Activated CD4-positive, alpha-beta T cell treated with anti-CD3 and anti-CD28 coated beads for 24 hours (primary cell): ENCODE measurements at places on chromosomes 11 and 22.

DNA sequence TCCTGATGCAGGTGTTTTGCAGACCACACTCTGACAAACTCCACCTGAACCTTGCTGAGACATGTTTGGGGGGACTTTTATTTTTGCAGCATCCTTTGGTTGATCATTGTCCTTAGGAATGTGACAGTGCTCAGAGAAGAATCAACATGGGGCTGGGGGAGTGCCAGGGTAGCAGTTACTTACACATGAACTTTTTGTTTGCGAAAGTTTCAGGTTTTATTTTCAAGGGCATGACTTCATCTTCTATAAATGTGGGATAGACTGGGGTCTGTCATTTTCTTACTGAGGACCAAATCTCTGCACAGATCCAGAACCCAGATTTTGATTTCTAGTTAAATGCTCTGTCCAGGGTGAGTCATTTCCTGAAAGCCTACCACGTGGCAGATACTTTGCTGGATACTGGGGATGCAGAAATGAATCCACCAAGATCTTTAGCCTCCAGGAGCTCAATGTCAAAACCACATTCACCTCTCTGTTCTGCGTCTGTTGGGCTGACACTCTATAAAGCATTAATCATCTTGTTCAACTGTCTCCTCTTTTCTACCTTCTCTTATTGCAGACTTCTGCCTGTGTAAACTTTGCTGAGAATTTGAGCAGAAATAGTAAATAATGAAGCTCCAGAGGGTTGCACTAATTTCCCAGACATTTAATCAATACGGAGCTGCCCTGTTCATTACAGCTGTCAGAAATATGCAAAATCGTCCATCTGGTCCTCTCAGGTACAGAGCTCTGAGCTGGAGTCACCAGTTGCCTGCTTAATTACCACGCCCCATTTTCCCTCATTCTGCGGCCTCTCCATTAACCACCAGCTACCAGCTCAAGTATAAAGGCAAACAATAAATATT is 387.9 kb downstream of the MIAT start:
- DNase-seq, result no peak

GRCh38 chr11:130834886-130835285 is 81.4 kb downstream of the SNX19 start:
- DNase-seq, result no peak

DNA sequence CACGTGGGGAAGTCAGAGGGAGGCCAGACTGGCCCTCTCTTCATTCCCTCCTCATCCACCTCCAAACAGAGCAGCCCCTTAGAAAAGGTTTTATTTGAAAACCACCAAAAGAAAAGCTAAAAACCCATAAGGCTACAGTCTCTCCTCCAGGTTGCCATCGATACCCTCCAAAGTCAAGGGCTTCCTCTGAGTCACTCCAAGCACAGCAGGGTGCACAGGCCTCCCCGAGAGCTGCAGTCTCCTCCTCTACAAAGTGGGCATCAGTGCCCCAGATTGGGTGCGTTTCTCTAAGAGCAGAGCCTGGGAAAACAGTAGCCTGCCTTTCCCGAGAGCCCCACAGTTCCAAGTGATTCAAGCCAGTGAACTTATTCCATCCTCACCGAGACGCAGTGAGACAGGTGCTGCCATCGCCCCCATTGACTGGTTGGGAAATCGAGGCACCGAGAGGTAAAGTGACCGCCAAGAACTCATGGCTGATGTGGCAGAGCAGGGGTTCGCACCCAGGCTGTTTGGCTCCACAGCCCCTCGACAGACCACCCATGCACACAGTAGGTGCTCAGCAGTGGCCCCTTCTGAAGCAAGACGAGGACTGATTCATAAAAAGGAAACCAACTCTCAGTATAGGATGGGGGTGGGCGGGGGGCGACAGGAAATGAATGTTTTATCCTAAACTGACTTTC is 91.7 kb upstream of the SHISAL1 start:
- DNase-seq, result no peak

DNA sequence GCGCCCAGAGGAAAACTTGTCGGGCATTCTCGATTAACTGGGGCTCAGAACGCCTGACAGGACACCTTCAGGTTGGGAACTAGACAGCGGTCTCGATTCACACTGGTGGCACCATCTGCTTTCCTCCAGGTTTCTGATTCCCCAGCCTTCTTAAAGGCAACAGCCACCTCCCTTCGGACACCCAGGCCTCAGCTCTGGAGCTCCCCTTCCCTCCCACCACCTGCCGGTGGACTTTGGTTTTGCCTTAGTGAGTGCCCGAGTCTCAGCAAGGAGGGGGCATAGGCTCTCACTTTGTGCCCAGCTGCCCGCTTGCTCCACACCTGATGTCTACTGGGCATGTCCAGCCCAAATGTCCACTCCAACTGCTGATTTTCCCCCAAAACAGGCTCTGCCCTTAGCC is 110.4 kb upstream of the PARVA start:
- no peak for DNase-seq

GRCh38 chr22:22397292-22397870 is 111.2 kb downstream of the ZNF280B start:
- DNase-seq, result no peak

- no peak for DNase-seq
Observed at GRCh38 chr11:65428578-65429067, 6.0 kb downstream of the NEAT1 start.

DNA sequence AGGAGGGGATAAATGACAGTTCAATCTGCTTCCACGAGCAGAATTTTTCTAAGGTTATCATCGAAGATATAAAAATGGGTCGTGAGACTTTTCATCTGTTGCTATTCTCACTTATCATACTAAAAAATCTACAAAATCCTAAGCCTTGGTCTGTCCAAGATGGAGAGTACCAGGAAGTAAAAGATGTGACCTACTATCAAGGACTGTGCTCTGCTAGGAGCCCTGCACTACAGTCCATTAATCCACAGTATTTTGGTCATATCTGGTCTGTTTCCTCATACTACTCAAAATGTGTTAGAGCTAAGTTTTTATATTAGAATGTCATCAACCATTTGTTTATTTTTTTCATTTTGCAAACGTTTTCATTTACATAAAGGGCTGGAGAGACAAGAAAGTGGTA is 79.4 kb downstream of the DDIAS start:
- DNase-seq, result no peak

DNA sequence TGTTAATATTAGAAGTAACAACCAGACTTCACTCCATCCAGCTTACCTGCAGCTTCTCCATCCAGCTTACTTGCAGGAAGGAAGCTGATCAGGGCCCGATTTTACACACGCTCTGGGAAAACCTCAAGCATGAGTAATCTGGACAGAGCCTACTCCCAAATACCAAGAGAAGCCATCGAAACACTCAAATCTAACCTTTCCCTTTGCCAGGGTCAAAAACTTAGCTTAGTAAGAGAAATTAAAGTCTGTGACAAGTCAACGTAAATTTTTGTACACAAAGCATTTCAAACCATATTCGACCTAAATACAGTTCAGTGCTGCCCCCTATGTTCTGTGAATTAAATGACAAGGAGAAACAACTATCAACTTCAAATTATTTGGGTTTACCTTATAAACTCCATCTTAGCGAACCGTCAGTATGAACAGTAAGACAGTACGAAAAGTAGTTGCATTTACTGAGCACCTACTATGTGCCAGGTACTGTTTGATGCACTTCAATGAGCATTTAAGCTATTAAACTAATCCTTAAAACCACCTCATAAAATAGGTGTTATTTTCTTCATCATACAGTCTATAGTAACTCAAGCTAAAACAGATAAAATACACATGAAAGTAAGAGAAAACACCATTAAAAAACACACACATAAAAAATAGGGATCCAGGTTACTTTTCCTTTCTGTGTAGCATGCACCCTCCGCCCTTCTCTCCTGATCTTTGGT is 36.9 kb downstream of the ARFGAP3 start:
- DNase-seq, result no peak

DNA sequence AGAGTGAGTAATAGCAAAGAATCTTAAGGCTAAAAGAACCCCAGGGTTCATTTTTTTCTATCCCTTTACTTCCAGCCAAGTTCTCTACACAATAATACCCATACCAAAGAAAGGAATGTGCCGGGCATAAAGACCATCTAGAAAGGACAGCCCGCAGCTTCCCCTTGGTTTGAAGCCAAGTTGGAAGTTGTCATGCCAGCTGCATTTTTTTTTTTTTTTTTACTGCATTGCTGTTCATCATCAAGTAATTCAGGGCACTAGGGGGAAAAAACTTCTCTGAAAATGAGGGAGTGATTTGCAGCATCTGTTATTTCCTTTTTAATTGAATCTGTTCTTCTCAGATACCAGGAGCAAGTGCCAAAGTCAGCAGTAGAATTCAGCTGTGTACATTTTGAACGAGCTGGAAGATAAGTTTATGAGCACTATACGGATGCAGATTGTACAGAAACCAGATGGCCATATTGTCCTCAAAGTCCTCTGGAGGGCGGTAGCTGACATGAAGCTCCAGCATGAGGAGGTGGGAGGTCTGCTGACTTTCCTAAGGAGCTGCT is 56.4 kb downstream of the UBASH3B start:
- DNase-seq, result no peak

- DNase-seq, result no peak
Observed at GRCh38 chr11:74646954-74647353, 54.6 kb downstream of the POLD3 start.

GRCh38 chr11:90510839-90511238 is 288.0 kb upstream of the CHORDC1 start:
- no peak for DNase-seq

GRCh38 chr11:68436162-68436888 is 24.2 kb upstream of the PPP6R3 start:
- DNase-seq, result no peak

DNA sequence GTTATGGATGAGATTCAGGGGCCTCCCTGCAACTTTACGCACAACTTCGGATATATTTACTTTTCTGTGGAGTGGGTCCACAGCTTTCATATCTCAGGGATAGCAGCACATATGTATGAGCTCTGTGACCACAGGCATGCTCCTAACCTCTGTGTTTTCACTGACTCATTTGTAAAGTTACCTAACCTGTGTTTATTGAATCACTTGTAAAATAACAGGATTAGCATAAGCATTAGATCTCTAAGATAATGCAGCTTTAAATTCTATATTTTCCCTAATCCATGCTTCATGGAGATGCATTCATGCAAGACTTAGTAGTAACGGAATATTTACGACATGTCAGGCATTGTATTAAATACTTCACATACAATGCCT is 47.9 kb upstream of the DDI1 start:
- no peak for DNase-seq

DNA sequence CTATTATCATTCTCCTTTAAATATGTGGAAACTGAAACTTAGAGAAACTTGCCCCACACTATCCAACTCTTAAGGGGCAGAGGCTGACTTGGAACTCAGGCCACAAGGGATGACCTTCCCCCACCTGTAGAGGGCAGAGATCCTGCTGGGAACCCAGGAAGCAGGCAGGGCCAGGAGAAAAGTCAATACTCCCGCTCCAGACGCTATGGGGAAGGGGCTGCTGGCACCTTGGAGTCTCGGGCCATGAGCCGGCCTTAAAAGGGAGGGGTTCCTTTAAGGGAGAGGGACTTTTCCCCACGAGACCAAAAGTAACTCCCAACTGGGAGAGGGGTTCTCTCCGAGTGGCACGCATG is 620 bp upstream of the ANO5 start:
- DNase-seq, result no peak

GRCh38 chr11:1119604-1120146 is 38.1 kb upstream of the MUC5AC start:
- DNase-seq, result no peak

DNA sequence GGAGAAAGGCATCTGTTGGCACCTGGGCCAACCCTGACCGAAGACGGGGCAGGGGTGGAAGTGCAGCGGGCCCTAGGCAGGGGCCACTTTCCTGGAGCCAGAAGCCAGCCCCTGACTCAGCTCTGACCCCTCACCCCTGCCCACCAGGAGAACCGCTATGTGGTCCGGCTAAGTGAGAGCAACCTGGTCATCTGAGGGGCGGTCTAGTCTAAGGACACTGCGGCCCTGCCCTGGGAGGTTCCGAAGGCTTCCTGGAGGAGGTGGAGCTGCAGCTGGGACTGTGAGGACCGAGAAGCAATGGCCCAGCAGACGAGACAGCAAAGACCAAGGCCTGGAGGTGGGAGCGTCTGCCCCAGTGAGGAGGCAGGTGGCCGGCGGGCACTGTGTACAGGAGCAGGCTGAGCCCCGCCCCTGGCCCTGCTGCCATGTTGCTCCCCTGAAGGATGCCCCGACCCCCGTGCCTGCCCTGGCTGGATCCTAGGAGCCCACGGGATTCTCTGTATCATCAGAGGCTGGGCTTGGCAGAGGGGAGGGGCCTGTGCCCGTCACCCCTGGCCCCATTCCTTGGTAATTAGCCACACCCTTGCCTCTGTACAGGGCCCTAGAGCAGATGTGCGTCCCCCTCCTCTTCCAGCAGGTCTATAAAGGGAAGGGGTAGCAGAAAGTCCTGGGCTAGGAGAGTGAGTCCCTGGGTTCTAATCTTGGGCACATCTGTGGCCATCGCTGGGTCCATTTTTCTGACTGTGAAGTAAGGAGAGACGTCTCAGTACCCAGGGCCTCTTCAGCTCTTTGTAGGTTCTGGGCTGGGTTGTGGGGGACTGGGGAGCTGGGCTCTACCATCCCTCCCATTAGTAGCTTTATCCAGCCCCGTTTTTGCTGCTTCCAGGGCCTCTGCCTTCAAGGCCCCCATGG is 19.4 kb downstream of the RELT start:
- DNase-seq, result no peak

- DNase-seq, result no peak
Observed at GRCh38 chr22:25013607-25014006, 61.1 kb downstream of the KIAA1671 start.

DNA sequence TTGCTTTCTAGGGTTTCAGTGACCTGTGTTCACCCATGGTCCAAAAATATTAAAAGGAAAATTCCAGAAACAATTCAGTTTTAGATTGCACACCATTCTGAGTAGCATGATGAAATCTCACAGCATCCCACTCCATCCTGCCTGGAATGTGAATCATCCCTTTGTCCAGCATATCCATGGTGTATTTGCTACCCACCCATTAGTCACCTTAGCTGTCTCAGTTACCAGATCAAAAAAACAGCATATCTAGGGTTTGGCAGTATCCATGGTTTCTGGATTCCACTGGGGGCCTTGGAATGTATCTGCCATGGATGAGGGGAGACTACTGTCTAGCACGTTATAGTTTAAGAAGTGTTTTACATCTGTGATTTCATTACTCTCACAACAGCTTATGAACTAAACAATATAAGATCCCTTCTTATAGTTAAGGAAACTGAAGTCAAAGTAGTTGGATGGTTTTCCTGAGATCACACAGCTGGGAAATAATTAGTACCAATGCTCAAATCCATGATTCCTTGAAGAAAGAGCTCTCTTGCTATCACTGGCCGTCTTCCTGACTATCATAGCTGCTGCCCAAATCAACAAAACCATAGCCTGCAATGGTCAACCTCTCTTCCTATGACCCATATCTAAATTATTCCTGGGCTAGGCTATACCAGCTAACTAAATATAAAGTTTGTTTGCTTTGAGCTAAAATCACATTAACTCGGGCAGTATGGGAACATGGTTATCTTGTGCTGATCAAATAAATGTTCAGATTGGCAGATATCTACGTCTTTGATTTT is 122.6 kb downstream of the MICAL2 start:
- DNase-seq, result no peak

GRCh38 chr22:30855266-30855665 is 113.3 kb downstream of the MORC2 start:
- no peak for DNase-seq

- no peak for DNase-seq
Observed at GRCh38 chr11:9943386-9944110, 279.7 kb downstream of the SWAP70 start.
